ENCODE measurements at places on chromosomes 6 and 20.

- no peak for DNase-seq
Measured at GRCh38 chr20:48793776-48794175, 34.0 kb downstream of the PREX1 start.

GRCh38 chr6:18209539-18210197 lies 54.4 kb downstream of the KDM1B start:
- no peak for DNase-seq

DNA sequence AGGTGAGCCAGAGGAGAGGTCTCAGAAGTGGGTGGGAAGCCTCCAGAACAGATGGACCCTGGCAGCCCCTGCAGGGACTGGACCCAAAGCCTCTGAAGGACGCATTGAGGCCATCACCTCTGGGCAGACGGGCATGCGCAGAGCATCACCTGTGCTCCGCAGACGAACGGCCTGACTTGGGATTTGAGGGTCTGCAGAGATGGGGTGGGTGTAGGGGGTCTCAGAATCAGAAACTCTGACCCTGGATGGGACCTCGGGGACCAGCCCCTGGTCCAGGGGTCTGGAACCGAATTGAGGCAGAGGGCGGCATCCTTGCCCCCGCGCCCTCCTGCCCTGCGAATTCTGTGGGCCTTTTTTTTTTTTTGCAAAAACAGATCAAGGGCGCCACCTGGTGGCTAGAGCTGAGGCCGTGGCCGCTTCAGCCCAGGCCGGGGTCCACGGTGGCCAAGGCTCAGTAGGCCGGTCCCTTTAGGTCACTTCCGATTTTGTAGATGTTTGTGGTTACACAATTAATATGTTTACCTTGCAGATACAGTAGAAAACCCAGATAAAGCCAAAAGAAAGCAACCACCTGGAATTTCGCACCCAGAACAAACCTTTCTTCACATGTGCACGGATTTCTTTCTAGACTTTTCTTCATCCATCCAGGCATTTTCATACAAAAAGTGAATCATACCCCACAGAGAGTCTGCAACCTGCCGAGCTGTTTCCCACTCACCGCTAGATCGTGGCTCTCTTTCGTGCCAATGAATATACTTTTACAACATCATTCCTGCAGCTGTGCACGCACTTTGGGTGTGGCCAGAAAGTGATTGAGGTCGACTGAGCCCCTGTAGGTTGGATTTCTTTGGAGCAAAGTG lies 25.9 kb downstream of the ZBP1 start:
- DNase-seq, result peak; percentile 38

GRCh38 chr6:117951783-117952182 lies 44.7 kb downstream of the SLC35F1 start:
- DNase-seq, result no peak

DNA sequence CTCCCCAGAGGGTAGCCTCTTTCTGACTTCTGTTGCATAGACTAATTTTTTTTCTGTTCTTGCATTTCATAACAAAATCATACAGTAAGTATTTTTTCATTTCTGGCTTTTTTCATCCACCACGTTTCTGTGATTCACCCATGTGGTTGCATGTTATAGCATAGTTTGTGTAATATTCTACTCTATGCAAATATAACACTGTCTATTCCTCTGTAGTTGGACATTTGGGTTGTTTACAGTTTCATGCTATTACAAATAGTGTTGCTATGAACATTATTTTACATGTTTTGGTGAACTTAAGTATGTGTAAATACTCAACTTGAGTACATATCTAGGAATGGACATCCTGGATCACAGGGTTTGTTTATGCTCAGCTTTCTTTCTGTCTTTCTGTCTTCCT lies 187.2 kb upstream of the KCNG1 start:
- DNase-seq, result no peak

DNA sequence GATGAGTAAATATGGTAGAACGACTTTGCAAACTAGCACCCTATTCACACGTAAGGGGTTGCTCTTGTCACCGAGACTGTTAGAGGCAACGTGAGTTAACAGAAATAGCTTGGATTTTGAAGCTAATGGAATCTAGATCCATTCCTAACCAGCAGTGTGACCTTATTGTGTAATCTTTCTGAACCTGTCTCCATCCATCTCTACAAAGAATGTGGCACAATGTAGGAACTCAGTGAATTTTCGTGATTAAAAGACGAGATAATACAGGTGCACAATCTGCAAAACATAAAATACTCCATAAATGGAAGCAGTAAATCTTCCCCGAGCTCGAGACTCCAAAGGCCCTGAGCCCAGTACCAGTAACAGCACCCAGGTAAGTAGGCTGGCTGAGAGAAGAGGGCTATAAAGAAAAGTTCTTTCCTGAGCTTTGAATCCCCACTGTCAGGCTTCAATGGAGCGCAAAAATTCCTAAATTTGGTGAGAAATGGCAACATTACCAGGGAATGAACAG lies 801 bp upstream of the KIFC1 start:
- no peak for DNase-seq

GRCh38 chr6:162443101-162443500 lies 284.5 kb downstream of the PRKN start:
- DNase-seq, result no peak

DNA sequence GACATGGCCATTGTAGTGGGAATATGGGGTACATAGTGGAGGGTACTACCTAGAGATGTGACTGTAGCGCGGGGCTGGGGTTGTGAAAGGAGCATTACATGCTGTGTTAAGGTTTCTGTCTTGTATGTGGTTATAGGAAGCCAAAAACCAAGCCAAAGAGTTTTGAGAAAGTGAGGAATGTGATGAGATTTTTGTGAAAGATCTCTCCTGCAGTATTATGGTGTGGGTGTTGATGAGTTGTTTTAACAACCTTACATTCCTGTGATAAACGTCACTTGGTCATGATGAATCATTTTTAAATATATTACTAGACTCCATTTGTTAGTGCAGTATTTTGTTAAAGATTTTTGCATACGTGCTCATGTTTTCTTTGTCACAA lies 48.9 kb downstream of the ZFAND3 start:
- no peak for DNase-seq

DNA sequence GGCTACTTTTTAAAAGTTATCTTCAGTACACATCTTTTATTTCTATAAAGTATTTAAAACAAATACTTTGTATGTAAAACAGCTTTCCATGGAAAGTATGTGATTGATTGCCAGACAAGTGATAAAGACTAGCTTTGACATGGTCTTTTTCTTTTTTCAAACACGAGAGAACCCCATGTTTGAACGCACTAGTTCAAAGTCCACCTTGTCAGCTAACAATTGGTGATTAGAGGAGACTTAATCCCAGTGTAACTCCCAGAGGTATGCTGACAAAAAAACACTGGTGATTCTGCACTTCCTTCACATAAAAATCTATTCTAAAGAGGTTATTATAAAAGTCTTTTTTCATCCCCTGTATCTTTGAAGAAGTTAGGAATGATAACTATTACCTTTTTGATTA lies 438.1 kb downstream of the GJA1 start:
- no peak for DNase-seq

GRCh38 chr6:155084431-155085123 lies 89.5 kb downstream of the TIAM2 start:
- DNase-seq, result no peak

DNA sequence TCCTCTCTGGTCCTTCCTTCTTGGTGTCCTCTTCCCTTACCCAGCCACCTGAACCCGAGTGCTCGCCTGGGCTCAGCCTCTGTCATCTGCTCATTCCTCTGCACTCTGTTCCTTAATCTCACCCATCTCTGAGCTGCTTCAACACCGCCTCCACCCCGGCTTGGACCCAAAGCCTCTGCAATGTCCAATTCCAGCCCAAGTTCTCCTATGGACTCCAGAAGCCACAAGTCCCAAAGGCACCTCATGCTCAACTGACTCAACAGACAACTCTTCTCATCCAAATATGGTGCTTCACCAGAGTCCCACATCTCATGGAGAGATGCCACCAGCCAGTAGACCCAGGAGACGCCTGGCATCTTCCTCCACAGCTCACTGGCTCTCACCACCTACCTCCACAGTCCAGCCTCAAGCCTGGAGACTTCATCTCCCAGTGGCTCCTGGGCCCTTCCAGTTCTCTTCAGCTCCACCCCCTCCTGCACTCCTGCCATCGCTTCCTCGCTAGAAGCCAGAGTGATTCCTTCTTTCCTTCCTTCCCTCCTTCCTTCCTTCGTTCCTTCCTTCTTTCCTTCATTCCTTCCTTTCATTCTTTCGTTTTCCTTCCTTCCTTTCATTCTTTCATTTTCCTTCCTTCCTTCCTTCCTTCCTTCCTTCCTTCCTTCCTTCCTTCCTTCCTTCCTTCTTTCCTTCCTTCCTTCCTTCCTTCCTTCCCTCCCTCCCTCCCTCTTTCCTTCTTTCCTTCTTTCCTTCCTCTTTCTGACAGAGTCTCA lies 40.9 kb upstream of the NNAT start:
- DNase-seq, result no peak

DNA sequence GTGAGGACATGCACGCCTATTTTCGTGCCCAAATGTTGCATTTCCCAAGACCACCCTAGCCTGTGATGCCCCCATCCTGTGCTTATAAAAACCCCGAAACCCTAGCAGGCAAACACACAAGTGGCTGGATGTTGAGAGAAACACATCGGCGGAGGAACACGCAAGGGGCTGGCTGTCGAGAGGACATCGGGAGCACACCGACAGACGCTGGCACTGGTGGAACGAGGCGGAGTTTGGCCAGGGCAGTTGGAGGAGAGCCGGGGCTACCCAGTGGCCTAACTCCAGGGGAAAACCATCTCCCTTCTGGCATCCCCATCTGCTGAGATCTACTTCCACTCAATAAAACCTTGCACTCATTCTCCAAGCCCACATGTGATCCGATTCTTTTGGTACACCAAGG lies 225.9 kb upstream of the GRIK2 start:
- DNase-seq, result no peak

GRCh38 chr6:109260126-109260525 lies 122.1 kb downstream of the CD164 start:
- no peak for DNase-seq

GRCh38 chr6:139017227-139017626 lies 11.3 kb upstream of the ABRACL start:
- DNase-seq, result no peak

DNA sequence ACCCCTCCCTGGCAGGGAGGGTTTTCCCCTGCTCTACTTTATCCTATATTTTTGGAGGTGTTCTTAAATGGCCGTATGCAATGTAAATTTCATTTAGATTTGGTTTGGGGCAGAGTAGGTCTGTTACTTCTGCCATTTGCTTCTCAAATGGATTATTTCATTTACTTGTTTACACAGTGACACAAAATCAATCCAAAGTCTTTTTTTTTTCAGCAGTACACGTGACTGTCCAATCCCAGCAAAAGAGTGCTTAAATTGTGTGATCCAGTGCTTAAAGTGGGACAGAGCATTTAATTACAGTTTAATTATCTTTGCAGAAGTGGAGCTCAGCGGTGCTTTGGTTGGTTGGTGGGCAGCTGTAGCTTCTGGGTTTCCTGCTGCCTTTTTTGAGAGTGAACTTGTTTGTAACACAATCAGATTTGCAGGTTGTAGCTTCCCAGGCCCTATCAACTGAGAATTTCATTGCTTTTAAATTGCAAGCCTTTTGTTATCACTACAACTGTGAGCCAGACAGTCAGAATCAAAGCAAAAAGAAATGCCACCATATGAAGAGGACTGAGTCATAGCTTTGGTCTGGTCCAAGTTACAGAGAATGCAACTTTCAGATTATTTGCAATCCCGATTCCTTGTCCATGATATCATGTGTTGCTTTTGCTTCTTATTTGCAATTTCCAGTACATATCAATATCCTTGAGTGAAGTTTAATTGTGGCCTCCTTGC lies 216.9 kb downstream of the DOK5 start:
- no peak for DNase-seq

DNA sequence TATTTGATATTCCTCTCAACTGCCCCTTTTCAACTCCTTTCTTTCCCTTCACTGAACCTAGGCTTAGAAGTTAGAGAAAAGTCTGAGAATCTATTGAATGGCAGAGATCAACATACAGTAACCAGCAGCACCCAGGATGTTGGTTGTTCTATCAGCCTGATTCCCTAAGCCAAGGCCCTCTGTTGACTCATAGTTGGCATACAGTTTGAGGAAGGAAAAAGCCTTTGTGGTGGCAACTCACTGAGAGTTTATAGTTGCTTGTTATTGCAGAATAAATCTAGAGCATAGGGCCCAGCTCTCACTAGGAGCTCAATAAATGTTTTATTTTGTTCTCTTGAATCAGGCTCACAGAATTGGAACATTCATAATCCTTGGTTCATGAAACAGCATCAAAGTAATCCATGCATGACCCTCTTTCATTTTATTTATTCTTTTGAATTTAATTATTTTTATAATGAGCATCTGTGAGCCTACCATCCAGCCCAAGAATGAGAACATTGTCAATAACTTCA lies 119.1 kb upstream of the ADGRF1 start:
- DNase-seq, result no peak

DNA sequence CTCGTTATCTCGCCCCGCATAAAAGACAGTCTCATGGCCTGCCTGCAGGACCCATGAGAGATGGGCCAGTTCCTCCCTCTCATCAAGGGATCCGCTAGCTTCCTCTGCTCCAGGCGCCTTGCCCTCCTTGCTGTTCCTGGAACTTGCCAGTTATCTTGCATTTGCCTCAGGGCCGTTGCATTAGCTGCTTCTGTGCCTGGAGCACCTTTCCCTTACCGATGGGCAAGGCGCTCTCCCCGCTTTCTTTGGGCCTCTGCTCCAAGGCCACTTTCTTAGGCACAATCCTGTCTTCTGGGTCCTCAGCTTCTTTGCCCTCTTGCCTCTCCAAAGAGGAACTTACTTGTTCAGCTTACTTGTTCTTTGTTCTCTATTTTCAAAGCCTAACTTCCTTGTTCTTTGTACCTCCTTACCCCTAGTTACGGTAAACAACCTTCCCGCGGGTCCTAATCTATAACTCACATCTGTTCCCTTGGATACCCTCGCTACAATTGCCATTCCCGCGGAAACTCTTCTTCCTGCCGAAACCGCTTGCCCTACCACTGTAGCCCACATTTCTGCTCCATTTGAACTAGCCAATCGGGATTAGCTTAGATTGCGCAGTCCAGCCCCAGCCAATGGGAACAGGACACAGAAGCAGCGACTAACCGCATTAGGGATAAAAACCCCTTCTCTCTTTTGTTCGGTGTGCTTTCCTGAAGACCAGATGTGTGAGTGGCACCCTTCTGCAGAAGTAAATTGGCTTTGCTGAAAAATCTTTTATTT lies 887 bp upstream of the NSFL1C start:
- no peak for DNase-seq

- DNase-seq, result no peak
Measured at GRCh38 chr6:113739041-113739655, 118.0 kb upstream of the MARCKS start.

DNA sequence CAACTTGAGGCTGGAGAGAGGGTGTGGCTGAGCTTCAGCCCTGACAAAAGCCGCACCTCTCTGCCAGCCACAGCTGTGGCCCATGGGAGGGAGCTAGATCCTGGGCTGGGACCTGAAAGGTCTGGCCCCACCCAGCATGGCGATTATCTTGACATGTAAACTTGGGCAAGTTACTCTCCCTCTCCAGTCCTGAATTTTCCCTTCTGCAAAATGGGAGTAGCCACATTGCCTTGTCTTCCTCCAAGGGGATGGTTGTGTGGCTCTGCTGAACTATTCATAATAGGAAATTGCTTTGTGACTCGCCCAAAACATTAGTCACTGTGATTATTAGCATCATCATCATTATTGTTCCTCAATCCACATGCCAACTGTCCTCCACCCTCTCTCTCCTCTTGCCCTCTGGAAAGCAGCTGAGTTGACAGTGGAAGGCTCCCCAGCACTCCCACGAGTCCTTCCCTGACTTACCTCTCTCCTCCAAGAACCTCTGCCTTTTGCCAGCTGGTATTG lies 23.0 kb upstream of the RBPJL start:
- DNase-seq, result no peak

Measured in activated T-cell treated with anti-CD3 and anti-CD28 coated beads for 24 hours (primary cell).